ENCODE measurements at places on chromosomes 2 and 18.

DNA sequence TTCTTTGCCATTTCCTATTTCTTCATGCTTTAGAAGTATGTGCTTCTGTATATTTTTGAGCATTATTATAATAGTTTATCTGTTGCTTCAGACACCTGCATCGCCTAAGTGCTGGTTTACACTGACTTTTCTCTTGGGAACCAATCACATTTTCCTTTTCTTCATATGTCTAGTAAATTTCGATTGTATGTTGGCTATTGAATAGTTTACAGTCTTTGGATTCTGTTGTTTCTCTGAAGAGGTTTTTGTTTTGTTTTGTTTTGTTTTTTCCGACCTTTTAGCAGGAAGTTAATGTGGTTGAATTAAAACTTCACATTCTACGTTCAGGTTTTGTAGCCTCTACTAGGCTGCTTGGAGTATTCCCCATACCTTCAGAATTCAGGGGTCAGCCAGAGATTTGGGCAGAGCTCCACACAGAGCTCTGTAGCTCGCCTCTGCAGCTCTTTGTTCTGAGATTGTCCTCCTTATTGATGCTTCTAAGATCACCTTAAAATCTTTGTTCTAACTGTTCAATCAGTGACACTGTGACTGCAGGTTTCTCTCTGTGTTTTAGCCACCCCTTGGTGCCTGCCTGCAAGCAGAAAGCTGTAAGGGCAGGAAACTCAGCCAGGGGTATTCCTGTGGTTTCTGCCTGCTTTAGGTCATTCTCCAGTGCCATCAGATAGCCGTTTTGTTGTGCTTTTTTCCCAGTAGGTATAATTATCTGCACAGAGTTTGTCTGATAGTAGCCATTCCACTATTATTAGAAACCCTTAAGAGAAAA is 83.4 kb downstream of the FAM168B start:
- no peak for DNase-seq

DNA sequence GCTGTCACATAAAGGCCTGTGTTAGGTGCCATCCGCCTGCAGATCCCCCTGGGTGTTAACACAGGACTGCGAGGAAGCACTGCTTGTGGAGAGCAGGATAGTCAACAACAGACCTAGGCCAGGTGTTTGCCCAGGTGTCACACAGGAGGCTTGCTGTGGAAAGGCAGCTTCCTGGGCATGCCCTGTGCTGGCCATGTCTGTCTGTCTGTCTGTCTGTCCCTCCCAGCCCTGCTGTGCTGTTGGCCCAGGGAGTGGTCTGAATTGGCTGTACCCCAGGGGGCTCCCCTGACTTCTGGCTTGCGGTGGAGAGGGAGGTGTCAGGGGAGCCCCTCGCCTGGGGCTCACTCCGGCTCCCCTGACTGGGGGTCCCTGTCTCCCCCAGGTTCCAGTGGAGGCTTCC is 53.2 kb downstream of the SH3BP4 start:
- DNase-seq = no peak

GRCh38 chr2:177474998-177475397 is 82.4 kb downstream of the AGPS start:
- DNase-seq = no peak

DNA sequence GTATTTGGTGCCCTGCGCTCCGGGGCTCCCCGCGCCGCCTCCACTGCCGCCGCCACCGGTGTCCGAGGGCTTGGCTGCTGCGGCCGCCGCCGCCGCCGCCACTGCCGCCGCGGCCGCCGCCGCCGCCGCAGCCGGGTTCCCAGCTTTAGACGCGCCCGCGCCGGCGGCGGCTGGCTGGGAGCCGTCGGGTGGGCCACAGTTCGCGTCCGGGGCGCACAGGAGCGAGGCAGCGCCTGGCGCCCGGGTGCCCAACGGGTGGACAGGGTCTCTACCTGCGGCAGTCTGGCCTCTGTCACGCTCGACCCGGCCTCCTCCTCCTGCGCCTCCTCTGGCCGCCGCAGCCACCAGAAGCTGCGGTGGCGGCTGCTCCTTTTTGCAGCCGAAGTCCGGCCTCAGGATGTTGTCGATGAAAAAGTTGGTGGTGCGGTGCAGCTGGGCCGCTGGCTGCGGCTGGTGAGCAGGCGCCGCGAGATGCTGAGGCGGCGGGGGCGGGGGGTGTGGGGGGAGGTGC is 951 bp downstream of the EN1 start:
- DNase-seq = no peak

DNA sequence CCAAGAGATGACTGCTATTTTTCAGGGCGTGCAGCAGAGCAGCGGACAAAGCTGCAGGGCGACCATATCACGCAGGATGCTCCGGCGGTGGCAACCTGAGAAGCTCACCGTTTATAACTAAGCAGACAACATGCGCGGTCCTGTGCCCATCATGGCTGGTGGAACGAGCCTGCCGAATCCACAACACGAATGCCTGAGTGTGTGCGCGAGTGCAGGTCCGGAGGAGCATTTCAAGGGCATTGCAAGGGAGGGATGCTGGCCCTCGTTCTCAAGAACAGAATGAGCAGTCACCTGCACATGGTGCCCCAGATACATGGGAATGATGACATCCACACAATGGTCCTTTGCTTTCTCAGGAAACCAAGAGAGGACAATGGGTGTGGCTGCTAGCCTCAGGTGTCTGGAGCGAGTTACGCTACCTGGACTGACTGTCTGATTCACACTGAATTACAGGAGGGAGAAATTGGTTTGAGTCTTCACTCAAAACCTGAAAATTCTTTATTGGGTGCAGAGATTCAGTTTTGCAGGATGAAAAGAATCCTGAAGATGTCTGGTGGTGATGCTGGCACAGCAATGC is 39.8 kb downstream of the TBC1D8 start:
- DNase-seq = no peak

DNA sequence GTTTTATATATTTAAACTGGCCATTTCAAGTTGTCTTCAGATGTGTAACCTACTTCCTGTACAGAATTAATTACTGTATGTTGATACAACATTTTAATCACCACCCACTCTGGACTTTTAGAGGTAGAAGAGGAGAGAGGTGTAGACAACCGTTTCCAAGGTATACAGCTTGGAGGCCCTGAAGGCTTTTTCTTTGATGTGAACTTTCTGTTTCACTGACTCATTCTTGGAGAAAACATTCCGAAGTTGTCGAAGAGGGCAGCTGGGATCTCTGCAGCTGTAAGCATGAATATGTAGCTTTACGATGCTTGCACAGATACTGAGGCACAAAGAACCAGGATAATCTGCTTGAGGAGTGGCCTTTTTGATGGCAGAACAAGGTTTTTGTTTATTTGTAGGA is 137.0 kb downstream of the NCKAP5 start:
- no peak for DNase-seq

- no peak for DNase-seq
Measured at GRCh38 chr18:59387687-59388565, 28.9 kb upstream of the LMAN1 start.

DNA sequence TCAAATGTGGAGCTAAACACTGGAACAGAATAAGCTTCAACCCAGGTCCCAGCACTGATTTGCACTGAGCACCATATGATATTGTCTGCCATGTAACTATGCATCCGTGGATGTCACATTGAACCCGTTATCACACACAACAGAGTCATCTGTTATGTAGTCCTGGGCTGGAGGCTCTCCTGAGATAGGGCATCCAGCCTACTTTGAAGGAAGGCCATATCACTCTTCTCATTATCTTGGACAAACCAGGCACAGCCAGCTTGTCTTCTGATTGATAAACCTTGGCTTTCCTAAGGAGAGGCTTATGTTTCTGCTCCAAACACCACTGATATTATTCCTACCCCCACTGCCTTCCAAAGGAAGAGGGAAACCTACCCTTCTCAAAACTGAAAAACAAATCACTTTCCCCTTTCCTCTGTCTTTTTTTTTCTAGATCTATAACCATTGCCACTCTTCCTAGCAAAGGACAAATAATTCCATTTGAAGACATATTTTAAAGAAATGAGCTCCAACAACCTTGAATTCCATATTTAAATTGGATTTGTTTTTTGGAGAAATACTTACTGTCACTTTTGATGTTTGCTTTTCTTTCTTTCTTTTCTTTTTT is 16.4 kb downstream of the RSAD2 start:
- no peak for DNase-seq

- DNase-seq = no peak
Measured at GRCh38 chr18:48119204-48119603, 188.7 kb upstream of the SMAD2 start.

DNA sequence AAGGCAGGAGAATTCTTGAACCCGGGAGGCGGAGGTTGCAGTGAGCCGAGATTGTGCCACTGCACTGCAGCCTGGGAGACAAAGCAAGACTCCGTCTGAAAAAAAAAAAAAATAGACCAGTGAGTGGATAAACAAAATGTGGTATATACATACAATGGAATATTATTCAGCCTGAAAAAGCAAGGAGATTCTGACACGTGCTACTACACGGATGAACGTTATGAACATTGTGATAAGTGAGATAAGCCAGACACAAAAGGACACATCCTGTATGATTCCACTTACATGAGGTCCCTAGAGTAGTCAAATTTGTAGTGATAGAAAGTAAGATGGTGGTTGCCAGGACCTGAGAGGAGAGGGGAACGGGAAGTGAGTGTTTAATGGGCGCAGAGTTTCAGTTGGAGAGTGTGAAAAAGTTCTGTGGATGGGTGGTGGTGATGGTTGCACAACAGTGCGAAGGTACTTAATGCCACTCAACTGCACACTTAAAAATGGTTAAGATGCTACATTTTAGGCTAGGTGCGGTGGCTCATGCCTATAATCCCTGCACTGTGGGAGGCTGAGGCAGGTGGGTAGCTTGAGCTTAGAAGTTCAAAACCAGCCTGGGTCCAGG is 38.3 kb downstream of the NIFK start:
- no peak for DNase-seq

- no peak for DNase-seq
Measured at GRCh38 chr2:215888680-215889079, 124.7 kb downstream of the MREG start.
